ENCODE measurements at places on chromosomes 3 and 15. TPM values are rescaled to one million over a fixed set of nuclear protein-coding genes. Genes with fewer than 3 reads are reported as not detected.

Gene ITIH1
- polyA plus RNA-seq: not detected

Gene TNNC1
- 0.12 TPM for polyA plus RNA-seq

Gene CHL1
- not detected for polyA plus RNA-seq

Gene TSPAN3
- 540 TPM for polyA plus RNA-seq

Gene CHRNA5
- 6.4 TPM for polyA plus RNA-seq

Gene STXBP5L
- not detected for polyA plus RNA-seq

Gene OIP5
- 11.9 TPM for polyA plus RNA-seq

Gene SSUH2
- not detected for polyA plus RNA-seq

Gene DRD3
- not detected for polyA plus RNA-seq

Gene SLC41A3
- 129 TPM for polyA plus RNA-seq

Gene SLC22A14
- polyA plus RNA-seq: 0.10 TPM

Gene APPL1
- polyA plus RNA-seq: 6.5 TPM

Gene CLDN16
- polyA plus RNA-seq: not detected

Gene GRM2
- polyA plus RNA-seq: 0.10 TPM

Measured in endothelial cell of umbilical vein (primary cell).